Fibroblast of lung (primary cell): ENCODE measurements at places on chromosomes 7 and 10. TPM values are rescaled to one million over a fixed set of nuclear protein-coding genes. Genes with fewer than 3 reads are reported as not detected.

The ACSM6 gene
- not detected in 2 replicates for total RNA-seq

The OPALIN gene
- total RNA-seq, result not detected in 2 replicates

The AKR1D1 gene
- total RNA-seq, result not detected in 2 replicates

The PON1 gene
- total RNA-seq, result not detected in 2 replicates

The RELN gene
- total RNA-seq, result 0.33 and 1.8 TPM in 2 replicates

The SUN3 gene
- not detected in 2 replicates for total RNA-seq

The UPK3B gene
- under 0.01 and 0.50 TPM in 2 replicates for total RNA-seq

The ZNF722 gene
- not detected in 2 replicates for total RNA-seq

The UFSP1 gene
- total RNA-seq, result 4.0 and 7.7 TPM in 2 replicates

The LIPF gene
- not detected in 2 replicates for total RNA-seq

The LANCL2 gene
- total RNA-seq, result 4.4 and 8.9 TPM in 2 replicates

The LAMTOR4 gene
- 95.0 and 110 TPM in 2 replicates for total RNA-seq

The POLR2J3 gene
- total RNA-seq, result 19.5 and 28.6 TPM in 2 replicates

The ERVW-1 gene
- total RNA-seq, result not detected in 2 replicates
